MG63 (cell line): ENCODE measurements at places on chromosomes 13 and 19. TPM values are rescaled to one million over a fixed set of nuclear protein-coding genes. Genes with fewer than 3 reads are reported as not detected.

OR7A5 gene
- total RNA-seq: not detected in 2 replicates

KLK3 gene
- total RNA-seq: not detected in 2 replicates

KCNRG gene
- 5.6 TPM in 1 of 2 replicates, not detected in the other for total RNA-seq

MIA gene
- total RNA-seq: not detected in 2 replicates

ALG11 gene
- 9.6 and 16.1 TPM in 2 replicates for total RNA-seq

RFXAP gene
- total RNA-seq: 4.0 and 10.5 TPM in 2 replicates

NKG7 gene
- not detected in 2 replicates for total RNA-seq

NLRP8 gene
- not detected in 2 replicates for total RNA-seq

GGACT gene
- total RNA-seq: 0.76 and 4.9 TPM in 2 replicates
